Foreskin keratinocyte (primary cell): ENCODE measurements at places on chromosomes 5 and 9. TPM values are rescaled to one million over a fixed set of nuclear protein-coding genes. Genes with fewer than 3 reads are reported as not detected.

PCDHA7 gene
- 0.13 and 0.37 TPM in 2 replicates for polyA plus RNA-seq

NUTM2F gene
- polyA plus RNA-seq, result not detected in 2 replicates

KIAA1958 gene
- polyA plus RNA-seq, result 0.17 and 0.23 TPM in 2 replicates

TTC23L gene
- not detected in 2 replicates for polyA plus RNA-seq

SLCO6A1 gene
- polyA plus RNA-seq, result not detected in 2 replicates
